ENCODE measurements at places on chromosomes 4 and X. TPM values are rescaled to one million over a fixed set of nuclear protein-coding genes. Genes with fewer than 3 reads are reported as not detected.

NHSL2 gene
- 1.3 TPM for total RNA-seq

DNA sequence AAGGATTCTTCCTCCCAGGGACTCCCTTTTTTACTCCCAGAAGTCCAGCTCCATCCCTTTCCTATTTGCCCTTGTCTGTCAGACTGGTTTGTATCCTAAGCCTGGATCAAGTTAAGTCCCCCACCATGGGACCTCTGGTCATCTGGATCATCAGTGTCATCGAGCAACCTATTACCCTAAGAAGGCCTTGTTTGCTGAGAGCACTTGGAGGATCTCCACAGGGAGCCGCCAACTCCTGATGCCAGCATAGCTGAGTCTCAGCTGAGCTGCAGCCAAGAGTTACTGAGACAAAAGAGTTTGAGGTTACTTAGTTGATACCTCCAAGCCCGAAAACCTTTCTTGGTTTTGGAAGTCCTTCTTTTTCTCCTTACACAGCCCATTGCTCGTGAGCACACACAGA lies 10.1 kb upstream of the DAPP1 start:
- no peaks in the 10 kb centered on the region for H3K27me3 ChIP-seq
- no peak for DNase-seq
- H3K27ac ChIP-seq = no peak overlapping the region
- no peaks in the 10 kb centered on the region for H3K4me1 ChIP-seq

- DNase-seq = no peak
- no peaks in the 10 kb centered on the region for H3K27me3 ChIP-seq
- H3K4me3 ChIP-seq = no peak overlapping the region
- no peaks in the 10 kb centered on the region for H3K4me1 ChIP-seq
Observed at GRCh38 chr4:15691346-15692135, 9.9 kb downstream of the FAM200B start.

DNA sequence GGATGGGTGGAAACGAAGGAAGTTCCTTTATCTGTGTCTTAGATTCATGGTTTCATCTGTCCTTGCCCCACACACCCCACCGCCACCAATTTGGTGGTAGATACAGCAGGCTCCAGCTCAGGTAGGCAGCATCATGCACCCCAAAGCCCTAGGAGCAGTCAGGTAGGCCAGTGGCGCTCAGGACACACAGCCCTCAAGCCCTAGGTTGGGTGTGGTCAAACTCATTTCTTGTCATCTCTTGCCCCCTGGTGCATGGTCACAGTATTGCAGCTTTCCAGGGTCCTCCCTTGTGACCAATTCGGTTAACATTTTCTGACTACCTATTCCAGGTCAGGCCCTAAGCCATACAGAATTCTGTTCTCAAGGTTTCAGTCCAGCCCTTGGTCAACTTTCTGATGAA lies 14.5 kb upstream of the PRRG3 start:
- H3K27ac ChIP-seq = no peak overlapping the region
- no peak overlapping the region for H3K4me3 ChIP-seq
- DNase-seq = peak; percentile 64
- no peaks in the 10 kb centered on the region for H3K27me3 ChIP-seq
- H3K36me3 ChIP-seq = no peaks in the 10 kb centered on the region

DNA sequence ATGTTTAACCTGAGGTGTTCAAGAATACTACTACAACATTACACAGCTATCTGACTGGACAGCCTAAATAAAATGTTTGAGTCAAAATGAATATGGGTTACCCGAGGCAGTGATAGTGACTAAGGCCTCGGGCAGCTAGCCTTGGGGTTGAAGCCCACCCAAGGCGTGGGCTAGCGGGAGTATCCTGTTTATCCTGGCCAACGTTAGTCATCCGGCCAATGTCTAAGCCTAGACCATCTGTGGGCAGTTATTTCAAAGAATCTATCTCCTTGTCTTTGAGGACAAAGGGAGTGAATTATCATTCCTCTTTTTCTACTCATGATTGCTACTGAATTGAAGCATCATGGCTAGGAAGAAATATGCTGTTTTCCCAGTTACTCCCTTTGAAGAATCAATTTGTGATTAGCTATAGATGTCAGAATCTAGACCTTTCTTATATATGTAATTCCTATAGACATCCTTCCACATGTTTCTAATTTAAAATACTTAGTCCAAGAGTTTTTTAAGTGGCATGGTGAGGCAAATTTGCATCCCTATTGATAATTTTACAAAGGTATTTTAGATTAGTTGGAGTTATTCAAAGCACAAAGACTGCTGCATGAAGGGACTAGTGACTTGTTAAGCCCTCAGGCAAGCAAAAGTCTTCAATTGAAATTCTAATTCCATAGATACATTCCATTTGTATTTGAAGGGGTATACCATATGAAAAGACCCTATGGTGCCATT lies 6.0 kb upstream of the PDGFC start:
- H3K27ac ChIP-seq = no peak overlapping the region
- DNase-seq = no peak
- H3K4me3 ChIP-seq = no peak overlapping the region
- H3K4me1 ChIP-seq = no peaks in the 10 kb centered on the region
- no peaks in the 10 kb centered on the region for H3K27me3 ChIP-seq
- H3K36me3 ChIP-seq = no peaks in the 10 kb centered on the region

GRCh38 chrX:136646602-136647239 lies 1.2 kb upstream of the CD40LG start:
- no peaks in the 10 kb centered on the region for H3K27me3 ChIP-seq
- H3K4me3 ChIP-seq = no peak overlapping the region
- H3K4me1 ChIP-seq = no peaks in the 10 kb centered on the region
- no peaks in the 10 kb centered on the region for H3K36me3 ChIP-seq
- DNase-seq = no peak
- no peak overlapping the region for H3K27ac ChIP-seq

Measured in liver (tissue), 10 donors.